ENCODE measurements at places on chromosomes 7 and 10.

GRCh38 chr10:96834120-96834519, 2.0 kb downstream of the LCOR start:
- no peak for DNase-seq

- DNase-seq = peak; percentile 38
Observed at GRCh38 chr7:152435384-152436110, at the start of gene KMT2C. Gene KMT2C, minus strand, starts transcription at chr7:152436003. Its CDS starts 217 bp downstream, at chr7:152435786.

GRCh38 chr7:23462846-23463245, 7.4 kb downstream of the IGF2BP3 start:
- no peak for DNase-seq

DNA sequence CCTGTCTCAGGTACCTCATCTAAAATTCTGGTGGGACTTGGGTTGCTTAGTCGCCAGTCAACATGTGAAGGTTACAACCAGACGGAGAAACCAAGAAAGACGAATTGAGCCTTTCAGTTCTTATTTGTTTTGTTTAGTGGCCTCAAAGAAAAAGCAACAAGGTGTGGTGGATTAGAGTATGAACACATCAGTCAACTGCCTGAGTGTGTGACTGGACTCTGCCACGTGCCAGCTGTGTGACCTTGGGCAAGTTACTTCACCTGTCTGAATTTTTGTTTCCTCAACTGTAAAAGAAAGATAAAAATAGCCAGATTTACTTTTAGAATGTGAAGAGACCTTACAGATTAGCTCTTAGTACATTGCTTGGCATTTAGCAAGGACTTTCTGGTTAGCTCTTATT, 259.2 kb downstream of the CREB5 start:
- no peak for DNase-seq

GRCh38 chr10:22554461-22555182, 159.8 kb downstream of the PIP4K2A start:
- no peak for DNase-seq

- DNase-seq = no peak
Observed at GRCh38 chr7:151394076-151395035, 15.5 kb downstream of the WDR86 start.

DNA sequence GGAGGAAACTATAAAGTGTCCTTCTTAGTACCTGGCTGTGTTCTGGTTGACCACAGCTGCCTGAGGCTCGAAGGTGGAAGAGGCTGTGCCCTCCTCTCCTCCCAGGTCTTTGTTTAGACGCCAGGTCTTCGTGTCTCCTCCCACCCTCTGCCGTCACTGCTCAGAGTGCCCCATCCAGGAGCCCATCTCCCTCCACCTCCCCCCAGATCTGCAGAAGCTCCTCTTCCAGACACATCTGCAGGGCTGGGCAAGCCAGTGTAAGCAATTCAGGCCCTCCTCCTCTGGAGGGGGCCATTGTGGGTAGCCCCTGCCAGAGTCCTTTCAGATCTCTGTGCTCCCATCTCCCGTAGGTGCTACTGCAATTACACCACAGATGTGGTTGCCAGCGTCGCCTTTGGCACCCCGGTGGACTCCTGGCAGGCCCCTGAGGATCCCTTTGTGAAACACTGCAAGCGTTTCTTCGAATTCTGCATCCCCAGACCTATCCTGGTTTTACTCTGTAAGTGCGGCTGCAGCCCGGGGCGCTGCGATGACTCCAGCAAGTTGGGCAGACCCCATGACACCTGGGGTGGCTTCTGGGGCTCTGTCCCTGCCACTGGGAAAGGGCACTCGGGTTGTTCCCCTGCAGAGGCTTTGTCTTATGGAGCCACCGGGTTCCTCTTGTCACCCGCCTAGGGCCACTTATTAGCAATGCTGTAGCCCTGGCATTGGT, 107.5 kb downstream of the PARP12 start:
- no peak for DNase-seq

DNA sequence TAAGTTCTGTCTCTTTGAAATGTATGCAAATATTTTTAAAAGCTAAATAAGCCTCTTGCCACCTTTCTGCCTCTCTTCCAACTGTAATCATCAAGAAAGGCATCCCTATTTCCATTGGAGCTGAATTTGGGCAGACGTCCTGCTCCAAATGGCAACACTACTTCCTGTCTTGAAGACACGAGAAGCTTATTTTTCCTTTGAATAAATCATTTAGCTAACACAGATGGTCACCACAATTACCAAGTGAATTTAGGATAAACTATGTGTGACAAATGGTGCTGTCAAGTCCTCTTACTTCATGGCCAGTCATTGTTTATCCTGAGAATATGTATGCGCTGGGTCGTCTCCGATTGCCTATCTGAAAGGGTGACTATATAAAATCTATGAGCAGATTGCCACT, 268.0 kb downstream of the ANKRD7 start:
- DNase-seq = no peak

- no peak for DNase-seq
Observed at GRCh38 chr7:132001146-132001545, 444.7 kb upstream of the PODXL start.

DNA sequence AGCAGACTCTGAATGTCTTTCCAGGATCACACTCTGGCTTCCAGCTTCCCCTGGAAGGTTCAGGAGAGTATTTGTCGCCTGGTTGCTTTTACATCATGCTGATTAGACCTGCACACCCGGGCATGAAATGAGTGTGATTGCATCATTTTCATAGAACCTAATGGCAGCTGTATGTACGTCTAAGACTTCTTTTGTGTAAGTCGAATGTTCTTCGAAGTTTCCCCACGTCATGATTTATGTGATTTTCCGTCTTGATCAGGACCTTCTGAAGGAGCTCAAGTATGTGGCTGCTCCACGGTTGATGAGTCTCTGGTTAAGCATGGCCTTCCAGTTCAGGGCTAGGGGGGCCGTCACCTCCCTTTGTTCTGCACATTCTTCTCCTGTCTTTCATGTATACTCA, 4.5 kb downstream of the EIF4H start:
- DNase-seq = no peak

DNA sequence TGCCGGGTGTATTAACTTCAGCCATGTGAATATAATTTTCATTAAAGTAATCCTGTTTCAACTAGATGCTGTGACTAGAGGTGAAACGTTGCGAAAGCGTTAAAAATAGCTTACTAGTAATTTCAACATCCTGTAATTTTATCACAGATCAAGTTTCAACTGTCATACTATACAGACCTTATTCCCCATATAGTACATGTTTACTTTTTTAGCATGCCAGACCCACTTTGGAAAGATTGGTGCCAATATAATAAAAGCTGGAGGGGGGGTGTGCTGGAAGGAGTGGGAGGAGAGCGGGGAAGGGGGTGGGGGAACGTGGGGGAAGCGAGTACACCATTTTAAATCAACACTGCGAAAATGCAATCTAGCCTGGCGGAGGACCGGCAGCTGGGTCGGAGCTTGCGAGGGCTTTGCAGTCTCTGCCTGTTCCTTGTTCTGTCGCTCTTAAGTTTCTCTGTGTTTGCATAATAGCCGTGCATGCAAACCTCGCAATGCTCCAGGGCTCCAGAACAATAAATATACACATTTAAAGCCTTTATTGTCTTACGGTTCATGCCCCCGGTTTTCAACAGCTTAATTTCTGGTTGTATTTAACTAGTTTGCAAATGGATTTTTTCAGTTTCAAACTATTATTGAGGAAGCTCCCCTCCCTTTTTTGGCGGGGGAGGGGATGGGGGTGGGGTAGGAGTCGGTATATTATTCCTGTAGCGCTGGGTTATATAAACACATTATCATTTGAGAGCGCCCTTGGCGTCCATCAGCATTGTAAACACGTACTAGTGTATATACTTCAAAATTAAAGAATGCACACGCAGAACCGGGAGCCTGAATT, 1.3 kb upstream of the ARID5B start:
- peak; percentile 34 for DNase-seq

DNA sequence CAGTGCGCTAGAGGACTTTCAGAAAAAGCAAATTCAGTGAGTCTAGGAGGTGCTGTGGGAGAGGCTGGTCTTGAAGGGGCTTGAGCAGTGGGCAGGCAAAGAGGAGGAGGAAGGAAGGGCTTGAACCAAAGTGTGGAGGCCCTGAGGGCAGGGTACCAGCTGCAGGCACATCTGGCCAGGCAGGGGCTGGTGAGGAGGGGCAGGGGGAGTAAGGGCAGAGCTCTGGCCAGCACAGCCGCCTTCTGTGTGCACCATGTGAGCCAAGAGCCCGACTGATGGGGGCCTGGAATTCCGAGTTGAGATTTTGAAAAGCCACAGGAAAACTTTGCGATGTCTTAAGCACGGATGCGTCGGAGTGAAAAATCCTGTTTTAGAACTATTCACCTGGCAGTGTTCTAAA, 74.5 kb downstream of the PRPF18 start:
- no peak for DNase-seq

- no peak for DNase-seq
Observed at GRCh38 chr7:138935465-138936011, 45.7 kb downstream of the KIAA1549 start.

DNA sequence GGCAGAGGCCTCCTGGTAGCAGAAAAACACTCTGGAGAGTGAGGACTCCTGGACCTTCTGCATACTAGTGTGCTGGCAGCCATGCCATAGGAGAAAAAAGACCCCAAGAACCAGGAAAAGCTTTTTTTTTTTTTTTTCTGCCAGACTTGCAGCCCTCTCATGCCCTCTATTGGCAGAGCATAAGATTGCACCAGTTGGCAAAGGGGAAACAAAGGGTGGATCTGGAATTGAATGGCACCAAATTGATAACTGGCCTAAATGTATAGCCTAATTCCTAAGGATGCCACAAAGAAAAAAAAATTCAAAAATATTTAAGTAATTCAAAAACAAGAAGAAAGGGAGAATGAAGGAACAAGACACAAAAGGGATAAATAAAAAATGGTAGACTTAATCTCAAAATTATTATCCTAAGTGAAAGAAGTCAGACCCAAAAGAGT, 112.5 kb upstream of the GHITM start:
- no peak for DNase-seq

GRCh38 chr10:34235164-34235832, 579.8 kb downstream of the PARD3 start:
- no peak for DNase-seq

DNA sequence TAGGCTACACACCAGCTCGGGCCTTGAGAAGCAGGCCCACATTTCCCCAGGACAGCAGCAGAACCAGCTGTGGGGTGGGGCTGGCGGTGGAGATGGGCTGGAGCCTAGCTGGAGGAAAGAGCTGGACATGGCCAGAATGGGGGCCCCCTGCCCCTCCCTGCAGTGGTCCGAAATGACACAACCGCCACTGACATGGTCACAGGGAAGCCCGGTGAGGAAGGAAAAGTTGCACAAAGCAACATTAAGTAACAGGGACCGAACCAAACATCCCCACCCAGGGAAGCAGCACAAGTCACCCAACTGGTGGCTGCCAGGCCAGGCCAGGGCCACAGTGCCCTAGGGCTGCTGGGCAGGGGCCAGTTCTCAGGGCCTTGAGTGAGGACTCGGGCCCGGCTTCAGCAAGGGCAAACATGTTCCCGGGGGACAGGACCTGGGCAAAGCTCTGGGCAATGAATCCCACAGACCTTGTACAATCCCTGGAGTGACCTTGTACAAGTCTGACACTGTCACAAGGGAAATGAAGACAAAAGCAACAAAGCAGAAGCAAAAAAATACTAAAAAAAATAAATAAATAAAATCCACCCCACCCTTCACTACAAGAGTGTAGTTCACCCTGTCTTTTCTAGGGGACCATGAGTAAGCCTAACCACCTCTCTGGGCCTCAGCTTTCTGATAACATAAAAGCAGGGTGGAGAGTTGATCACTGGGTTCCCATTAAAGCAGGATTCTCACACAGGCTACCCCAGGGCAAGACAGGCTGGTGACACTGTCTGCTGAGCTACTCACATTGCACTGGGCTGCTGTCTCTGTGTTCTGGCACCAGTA, 33.0 kb downstream of the PSAP start:
- no peak for DNase-seq

DNA sequence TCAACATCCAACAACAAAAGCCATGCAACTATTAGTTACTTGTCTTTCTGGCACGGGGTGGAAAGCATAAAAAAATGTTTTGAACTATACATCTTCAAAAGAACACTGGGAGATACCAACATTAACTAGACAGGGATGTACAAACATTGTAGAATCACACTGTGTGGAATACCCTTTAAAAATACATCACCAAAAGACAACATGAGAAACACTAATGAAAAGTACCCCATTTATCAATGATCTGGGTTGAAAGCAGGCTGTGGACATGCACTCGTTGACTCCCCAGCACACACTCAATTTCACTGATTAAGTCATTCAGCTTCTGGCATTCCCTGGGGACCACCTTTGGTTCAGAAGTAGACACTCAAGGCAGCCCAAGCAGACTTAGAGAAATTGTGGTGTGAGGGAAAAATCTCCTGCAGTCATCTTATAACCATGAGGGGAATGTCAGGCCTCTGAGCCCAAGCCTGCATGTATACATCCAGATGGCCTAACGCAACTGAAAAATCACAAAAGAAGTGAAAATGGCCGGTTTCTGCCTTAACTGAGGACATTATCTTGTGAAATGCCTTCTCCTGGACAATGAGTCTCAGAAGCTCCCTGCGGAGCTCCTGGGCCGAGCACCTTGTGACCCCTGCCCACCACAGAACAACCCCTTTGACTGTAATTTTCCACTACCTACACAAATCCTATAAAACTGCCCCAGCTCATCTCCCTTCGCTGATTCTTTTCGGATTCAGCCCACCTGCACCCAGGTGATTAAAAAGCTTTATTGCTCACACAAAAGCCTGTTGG, 53.0 kb downstream of the CACUL1 start:
- DNase-seq = no peak

DNA sequence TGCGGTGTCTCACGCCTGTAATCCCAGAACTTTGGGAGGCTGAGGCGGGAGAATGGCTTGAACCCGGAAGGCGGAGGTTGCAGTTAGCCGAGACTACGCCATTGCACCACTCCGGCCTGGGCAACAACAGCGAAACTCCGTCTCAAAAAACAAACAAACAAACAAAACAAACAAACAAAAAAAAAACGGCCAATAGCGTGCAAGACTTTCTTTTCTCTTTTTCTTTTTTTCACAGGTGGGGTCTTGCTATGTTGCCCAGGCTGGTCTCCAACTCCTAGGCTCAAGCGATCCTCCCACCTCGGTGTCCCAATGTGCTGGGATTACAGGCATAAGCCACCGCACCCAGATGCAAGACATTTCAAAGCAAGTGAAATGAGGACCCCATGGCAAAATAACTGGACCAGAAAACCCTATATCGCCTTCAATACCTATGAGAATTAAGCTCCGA, 1.6 kb downstream of the PSAP start:
- DNase-seq = no peak

- no peak for DNase-seq
Observed at GRCh38 chr10:29132551-29133111, 156.2 kb upstream of the LYZL1 start.

Measured in activated T-cell treated with anti-CD3 and anti-CD28 coated beads for 1 hour (primary cell).